Stimulated activated CD8-positive, alpha-beta memory T cell treated with anti-CD3 and anti-CD28 coated beads, Interleukin-4, amount 100 ng/mL, for 4 hours (primary cell): ENCODE measurements at places on chromosomes 11 and 22.

- DNase-seq = no peak
These were observed 283.3 kb upstream of the ARHGAP42 start for GRCh38 chr11:100403816-100404215.

DNA sequence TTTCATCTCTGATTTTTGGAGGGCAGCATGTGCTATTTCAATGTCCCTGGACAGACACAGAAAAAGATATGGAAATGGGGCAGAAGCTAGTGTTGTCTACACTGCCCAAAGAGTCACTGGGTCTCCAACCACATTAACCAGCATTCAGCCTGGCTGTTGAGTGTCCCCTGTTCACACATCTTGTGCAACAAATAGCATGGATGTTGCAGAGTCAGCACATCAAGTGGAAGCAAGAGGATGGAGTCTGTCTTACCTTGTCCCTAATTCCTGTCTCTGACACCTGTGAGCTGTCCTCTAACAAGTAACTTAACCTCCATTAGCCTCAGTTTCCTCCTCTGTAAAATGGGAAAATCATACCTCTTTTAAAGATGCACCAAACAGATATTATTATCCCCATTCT, 60.2 kb downstream of the RCN1 start:
- DNase-seq = no peak

GRCh38 chr11:46333394-46333947, 13.8 kb upstream of the DGKZ start:
- DNase-seq = no peak

DNA sequence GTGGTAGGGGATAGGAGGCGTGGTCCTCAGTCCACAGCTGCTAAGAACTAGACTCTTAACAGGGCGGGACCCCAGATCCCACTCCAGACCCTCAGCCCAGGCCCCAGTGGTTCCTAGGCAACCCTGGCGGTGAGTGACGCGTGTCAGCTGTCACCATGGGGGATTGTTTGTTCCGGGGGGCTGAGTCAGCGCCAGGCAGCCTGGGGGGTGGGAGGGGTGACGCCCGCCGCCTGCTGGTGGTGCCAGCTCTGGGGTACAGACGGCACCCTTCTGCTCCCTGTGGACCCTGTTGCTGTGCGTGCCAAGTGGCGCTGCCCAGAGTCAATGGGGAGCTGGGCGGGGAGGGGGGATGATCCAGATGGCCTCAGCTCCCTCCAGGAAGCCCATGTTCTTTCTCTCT, 2.5 kb downstream of the CNIH2 start:
- DNase-seq = no peak

- DNase-seq = no peak
These were observed 5.3 kb downstream of the MMP11 start for GRCh38 chr22:23777776-23778576.

DNA sequence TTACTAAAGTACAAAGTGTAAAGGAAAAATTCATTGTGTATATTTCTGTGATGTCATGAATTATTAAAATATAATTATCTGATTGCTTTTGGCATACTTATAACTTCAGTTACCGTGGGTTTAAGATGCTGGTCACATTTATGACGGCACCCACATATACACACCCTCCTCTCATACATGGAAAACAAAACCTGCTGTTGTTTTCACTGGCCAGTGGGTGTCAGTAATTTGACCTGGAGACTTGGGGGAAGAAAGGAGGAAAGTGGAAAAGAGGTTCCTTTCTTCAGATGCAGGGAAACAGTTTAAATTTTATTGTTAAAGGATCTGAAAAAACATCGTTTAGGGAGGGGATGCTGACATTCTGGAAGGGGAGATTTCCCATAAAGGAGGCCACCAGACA, 742 bp upstream of the BBOX1 start:
- no peak for DNase-seq

GRCh38 chr22:37462983-37463382, 23.2 kb downstream of the MFNG start:
- no peak for DNase-seq

- no peak for DNase-seq
These were observed 78.0 kb downstream of the MYEOV start for GRCh38 chr11:69371731-69372588.

DNA sequence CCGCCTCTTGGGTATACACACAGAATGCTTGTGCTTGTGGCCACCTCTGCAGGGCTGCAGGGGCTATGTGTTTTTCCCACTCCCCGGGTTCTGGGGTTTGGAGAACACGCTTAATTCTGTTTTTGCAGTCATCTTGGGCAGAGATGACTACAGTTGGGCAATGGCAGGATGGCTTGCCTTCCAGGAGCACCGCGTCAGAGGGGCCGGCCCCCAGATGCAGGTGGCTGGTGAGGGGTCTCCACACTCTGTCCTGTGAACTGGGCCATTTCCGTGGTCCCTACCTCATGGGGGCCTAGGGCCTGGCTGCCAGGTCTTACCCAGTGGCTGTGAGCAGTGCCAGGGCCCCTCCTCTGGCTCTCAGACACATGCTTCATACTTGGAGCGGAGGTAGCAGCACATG, 68.3 kb downstream of the CTTN start:
- DNase-seq = no peak

- no peak for DNase-seq
These were observed 634.9 kb downstream of the METTL15 start for GRCh38 chr11:28743061-28743550.

DNA sequence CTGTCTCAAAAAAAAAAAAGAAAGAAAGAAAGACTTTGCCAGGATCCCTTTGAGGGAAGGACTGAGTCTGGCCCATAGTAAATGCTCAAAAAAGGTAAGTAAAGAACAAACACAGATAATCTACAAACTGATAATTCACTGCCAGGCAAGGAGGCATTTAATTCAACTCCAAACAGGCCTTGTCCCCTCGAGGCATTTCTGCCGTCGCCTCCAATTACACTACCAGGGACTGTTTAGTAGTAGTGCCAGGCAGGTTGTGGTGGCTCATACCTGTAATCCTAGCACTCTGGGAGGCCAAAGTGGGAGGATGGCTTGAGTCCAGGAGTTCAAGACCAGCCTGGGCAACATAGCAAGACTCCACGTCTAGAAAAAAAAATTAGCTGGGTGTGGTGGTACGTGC, 43.7 kb downstream of the PC start:
- DNase-seq = no peak

GRCh38 chr11:77093987-77094840, 8.4 kb upstream of the OMP start:
- DNase-seq = no peak

GRCh38 chr11:45660729-45661438, 4.5 kb downstream of the CHST1 start:
- no peak for DNase-seq

DNA sequence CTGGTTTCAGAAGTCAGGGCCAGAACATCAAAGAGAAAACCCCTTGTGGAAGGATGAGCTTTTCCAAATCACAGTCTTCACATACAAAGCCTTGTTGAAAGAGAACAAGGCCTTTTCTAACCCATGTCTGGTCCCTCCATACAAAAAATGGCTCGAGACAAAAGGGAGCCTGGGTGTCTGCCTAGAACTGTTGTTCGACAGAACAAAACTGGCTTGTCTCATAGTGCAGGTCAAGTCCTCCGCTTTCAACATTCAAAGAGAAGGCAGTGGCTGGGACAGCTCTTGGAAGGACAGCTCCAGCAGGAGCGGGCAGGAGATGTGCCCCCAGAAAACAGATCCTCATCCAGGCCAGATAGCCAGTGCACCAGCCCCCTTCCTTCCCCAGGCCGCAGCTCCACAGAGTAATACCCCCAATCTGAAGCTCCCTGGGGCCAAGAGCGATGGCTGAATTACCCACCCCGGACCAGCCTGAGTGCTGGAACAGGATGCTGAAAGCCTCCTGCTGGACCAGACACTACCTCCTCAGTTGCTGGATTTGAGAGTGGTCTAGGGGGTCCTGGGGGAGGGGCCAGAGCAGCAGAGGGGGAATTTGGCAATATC, 27.6 kb downstream of the USH1C start:
- no peak for DNase-seq

DNA sequence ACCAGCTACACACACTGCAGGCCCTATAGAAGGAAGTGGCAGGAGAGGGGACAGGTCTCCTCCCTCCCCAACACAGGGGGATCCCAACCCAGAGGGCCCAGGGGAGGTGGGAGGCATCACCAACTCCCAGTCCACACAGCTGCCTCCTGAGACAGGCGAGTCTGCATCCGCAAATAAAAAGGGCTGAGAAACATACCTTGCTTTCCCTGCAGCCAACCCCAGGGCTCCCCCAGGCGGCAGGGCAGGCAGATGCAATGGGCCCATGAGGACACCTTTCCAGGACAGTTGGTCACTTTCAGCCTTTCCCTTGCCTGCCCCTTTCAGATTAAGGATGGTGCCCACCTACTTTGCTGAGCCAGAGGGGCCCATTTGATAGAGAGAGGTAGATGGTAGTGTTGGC, 180.0 kb downstream of the BRD1 start:
- no peak for DNase-seq

- DNase-seq = no peak
These were observed 171.5 kb upstream of the B3GAT1 start for GRCh38 chr11:134583397-134583990.
